Stimulated activated CD8-positive, alpha-beta memory T cell treated with anti-CD3 and anti-CD28 coated beads, Interleukin-7, amount 100 ng/mL, for 1 hour (primary cell): ENCODE measurements at places on chromosomes 4 and X.

DNA sequence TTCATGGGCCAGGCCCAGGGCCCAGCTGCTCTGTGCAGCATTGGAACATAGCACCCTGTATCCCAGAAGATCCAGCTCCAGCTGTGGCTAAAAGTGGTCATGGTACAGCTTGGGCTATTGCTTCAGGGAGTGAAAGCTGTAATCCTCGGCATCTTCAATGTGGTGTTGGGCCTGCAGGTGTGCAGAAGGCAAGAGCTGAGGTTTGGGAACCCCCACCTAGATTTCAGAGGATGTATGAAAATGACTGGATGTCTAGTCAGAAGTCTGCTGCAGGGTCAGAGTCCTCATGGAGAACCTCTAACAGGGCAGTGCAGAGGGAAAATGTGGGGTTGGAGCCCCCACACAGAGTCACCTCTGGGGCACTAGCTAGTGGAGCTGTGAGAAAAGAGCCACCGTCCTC lies 341.7 kb downstream of the PPP3CA start:
- no peak for DNase-seq

- no peak for DNase-seq
Observed at GRCh38 chr4:81319657-81320056, 104.6 kb upstream of the PRKG2 start.

GRCh38 chr4:8676676-8677075 lies 84.1 kb downstream of the CPZ start:
- DNase-seq: no peak

- DNase-seq: no peak
Observed at GRCh38 chr4:5760246-5760645, 49.2 kb downstream of the EVC start.

- no peak for DNase-seq
Observed at GRCh38 chr4:168099195-168099594, 6.9 kb downstream of the ANXA10 start.
